ENCODE measurements at places on chromosomes 1 and 21.

GRCh38 chr1:34845131-34845901 is 14.2 kb downstream of the SMIM12 start:
- no peak for DNase-seq

DNA sequence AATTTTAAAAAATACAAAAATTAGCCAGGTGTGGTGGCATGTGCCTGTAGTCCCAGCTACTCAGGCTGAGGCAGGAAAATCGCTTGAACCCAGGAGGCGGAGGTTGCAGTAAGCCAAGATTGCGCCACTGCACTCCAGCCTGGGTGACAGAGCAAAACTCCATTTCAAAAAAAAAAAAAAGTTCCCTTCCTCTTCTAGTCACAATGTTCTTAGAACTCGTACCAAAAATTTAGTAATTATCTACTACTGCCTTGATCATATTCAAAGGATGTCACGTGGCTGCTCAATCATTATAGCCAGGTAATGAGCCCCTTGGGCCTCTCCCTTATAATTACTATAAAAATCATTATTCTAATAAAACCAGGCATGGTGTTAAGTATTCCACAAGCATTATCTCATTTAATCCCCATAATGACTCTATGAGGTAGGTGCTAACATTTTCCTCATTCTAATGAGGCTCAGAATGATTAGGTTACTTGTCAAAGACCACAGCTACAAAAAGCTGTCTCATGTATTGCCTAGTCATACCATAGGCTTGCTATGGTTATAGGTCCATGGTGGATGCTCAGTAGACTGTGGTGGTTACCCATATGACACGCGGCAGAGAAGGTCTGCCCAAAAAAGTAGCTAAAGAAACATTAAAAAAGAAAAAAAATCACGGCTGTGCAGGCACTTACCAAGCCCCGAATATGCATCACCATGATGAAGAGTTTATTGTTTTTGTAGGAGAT is 15.5 kb upstream of the PPP1R15B start:
- DNase-seq: no peak

- DNase-seq: no peak
Measured at GRCh38 chr1:31511848-31512615, 64.3 kb upstream of the TINAGL1 start.

GRCh38 chr1:194709439-194709838 is 1523.0 kb upstream of the B3GALT2 start:
- DNase-seq: no peak

DNA sequence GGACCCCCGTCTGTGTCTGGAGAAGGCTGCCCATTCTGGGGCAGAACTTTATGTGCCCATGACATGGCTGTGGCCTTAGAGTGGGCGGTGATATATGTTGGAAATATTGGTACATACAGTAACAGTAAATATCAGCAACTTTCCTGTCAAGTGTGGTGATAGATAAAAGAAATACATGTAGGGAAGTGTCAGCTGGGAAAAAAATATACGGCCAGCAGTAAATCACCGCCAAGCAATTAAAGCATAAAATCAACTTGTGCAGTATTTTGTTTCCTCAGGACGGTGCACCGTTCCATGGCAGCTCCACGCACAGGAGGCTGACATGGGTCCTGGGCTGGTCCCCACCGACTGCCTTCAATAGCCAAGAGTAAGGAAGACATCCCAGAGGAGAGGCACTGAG is 27.4 kb downstream of the LHX4 start:
- DNase-seq: no peak
